DND-41 (cell line): ENCODE measurements at places on chromosomes 12 and 14.
A peak's percentile ranks its signal among the peaks of the same experiment; 100 is the strongest.

DNA sequence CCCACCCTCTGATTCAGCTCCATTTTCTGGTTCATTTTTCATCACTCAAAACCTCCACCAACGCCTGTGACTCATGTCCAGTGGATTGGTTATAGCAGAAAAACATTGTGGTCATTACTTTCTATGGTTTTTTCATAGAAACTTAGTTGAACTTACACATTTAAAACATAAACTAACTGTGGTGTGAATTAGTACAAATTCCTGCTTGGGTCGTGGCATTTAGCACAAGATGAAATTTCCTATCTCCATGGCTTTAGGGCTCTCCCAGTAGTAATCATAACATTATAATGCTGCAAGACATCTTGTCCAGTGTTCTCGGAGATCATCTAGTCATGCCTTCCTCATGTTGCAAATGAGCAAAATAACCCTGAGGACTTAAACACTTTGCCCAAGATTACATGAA, 7.1 kb downstream of the RNASE7 start:
- peaks cover 43% of the 10 kb centered on the region for H3K27me3 ChIP-seq
- no peak overlapping the region for H3K27ac ChIP-seq
- no peak for DNase-seq
- H3K4me1 ChIP-seq, result 0 out of 2 replicates have a peak, but pooled peaks cover 4% of the 10 kb centered on the region
- H3K4me3 ChIP-seq, result no peak overlapping the region

DNA sequence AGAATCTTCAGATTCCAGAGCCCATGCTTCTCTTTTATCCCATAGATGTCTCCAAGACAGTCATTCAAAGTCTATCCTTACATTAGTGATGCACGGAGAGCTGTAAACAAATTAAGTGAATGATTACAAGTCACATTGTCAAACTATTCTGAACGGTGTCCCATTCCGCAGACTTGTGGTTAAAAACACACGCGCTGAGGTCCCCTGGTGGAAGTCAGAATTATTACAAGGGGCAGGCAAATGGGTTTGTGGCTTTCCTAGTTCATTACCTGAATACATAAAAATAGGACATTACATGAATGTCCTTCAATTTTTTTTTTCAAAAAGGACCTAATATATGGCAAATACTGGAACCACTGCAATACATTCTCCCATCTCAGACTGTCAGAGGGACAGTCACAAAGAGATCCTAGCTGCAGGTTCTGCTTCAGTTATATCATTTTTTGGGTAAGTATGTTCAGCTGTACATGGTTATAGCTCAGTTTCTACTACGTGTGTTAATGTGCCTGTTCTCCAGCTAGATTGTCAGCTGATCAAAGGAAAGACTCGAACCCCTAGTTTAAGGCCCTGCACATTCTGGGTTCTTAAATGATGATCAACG, 53.1 kb upstream of the STON2 start:
- H3K36me3 ChIP-seq, result no peaks in the 10 kb centered on the region
- no peak overlapping the region for H3K27ac ChIP-seq
- no peak overlapping the region for H3K4me3 ChIP-seq
- peaks cover 10% of the 10 kb centered on the region for H3K27me3 ChIP-seq
- DNase-seq, result peak; percentile 63

DNA sequence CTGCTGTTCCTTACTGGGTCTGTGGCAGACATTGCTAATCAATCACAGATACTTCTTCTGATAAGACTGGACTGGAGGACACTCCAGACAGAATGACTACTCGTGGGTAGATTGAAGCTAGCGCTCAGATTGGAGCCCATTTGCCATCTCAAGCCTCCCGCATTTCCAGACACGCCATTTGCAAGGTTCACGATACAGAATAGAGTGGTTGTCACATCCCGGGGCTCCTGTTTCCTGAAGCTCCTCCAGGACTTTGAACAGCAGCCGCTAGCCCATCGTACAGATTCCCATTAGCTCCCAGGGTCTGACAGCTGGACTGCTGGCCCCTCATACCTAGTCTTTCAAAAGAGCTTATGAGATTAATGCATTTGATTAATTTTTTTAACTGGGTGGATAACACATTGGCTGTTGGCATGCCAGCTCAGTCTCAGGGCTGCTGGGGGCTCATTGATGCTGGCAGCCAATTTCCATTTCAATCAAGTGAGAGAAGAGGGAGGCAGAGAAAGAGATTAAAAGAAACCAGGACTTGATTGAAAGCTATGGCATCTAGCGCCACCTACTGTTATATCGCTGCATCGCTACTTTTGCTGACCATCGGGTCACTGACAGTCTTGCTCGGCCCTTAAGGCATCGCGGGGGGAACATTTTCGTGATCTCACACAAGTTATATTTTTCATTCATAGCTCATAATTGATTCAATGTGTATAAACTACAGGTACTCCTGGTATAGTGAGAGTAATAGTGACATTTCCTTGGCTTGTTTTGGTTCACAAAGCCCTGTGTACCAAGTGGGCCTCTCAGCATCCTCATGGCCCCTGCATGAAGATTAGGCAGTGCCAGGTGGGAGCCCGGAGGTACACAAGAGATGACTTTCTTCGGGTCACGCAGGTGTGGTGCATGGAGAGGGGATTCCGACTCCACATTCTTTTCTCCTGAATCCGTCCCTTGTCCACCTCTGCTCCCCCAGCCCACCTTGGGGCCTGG, 78.6 kb downstream of the CCDC60 start:
- H3K27me3 ChIP-seq, result peaks cover 9% of the 10 kb centered on the region
- H3K4me1 ChIP-seq, result peaks cover 6% of the 10 kb centered on the region; the same call in 1 of the 2 replicates
- H3K4me3 ChIP-seq, result no peak overlapping the region
- peak; percentile 43 for DNase-seq
- no peaks in the 10 kb centered on the region for H3K36me3 ChIP-seq

GRCh38 chr14:92340931-92341330, 18.0 kb downstream of the SLC24A4 start:
- no peaks in the 10 kb centered on the region for H3K27me3 ChIP-seq
- H3K4me3 ChIP-seq, result no peak overlapping the region
- H3K4me1 ChIP-seq, result no peaks in the 10 kb centered on the region
- H3K27ac ChIP-seq, result no peak overlapping the region

DNA sequence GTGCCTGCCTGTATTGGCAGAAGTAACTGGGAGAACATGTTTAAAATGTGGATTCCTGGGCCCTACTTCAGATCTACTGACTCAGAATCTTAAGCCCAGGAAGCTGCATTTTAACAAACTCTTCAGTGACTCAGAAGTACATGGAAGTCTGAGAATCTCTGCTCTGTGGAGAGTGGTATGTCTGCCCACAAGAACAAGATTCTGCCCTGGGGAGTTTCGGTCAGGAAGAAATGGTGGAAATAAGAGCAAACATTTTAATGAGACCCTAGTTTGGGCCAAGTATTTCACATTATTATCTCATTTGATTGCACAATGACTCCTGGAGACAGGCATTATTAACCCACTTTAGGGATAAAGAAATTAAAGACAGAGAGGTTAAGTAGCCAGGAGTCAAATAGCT, 8.2 kb downstream of the ALDH1L2 start:
- no peak overlapping the region for H3K27ac ChIP-seq
- H3K36me3 ChIP-seq, result no peaks in the 10 kb centered on the region
